ENCODE measurements at places on chromosomes 7 and 10.

DNA sequence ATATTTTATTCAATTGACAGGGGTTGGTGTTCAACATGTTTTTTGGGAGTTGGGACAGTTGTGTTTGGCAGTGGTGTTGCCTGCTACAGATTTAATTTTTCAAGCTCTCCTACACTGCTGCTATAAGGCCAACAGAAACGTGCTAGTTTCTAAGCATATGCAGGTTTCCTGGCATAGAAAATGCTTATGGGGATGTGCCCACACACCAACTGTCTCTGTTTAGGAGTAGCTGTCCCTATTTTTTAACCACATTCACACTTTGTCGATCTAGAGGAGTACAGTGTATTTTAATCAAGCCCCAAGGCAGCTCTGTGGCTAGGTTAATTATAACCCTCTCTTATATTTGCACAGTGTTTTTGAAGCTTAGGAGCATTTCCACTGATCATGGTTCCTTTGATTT lies 28.6 kb downstream of the TMEM178B start:
- DNase-seq, result no peak

DNA sequence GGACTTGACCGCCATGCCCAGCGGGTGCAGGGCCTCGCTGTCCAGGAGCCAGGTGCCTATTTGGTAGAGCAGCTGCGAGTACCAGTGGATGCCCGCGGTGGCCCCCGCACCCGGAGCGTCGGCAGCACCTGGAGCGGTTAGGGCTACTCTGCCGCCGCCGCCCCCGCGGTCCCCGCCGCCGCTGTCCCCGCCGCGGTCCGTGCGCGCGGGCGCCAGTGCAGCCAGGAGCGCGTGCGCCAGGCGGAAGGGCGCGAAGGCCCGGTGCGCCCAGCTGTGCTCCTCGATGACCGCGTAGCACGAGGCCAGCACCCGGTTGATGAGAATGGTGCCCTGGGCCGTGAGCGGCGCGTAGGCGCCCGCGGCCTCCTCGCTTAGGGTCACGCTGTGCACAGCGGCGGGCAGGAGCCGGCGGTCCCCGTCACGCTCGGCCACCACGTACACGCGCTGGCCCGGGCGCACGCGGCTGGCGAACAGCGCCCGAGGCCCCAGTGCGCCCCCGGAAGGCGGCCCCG lies 9.3 kb downstream of the SHH start:
- DNase-seq, result no peak

DNA sequence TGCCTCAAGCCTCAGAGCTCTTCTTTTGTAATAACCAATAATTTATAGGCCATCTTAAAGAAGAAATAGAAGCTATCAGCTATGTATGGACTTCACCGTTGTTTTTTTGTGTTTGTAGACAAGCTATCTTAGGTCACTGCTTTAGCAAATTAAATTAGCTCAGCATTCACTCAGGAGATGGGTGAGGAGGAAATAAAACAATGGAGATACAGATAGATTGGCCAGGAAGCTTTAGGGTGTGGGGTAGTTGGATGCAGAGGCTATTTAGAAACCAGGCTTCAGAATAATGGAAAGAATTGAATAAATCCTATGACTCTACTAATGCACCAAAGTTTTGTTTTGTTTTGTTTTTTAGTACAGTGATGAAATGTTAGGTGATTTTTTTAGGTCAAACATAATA lies 66.1 kb downstream of the MDFIC start:
- no peak for DNase-seq

- DNase-seq, result no peak
Observed at GRCh38 chr10:17365402-17365801, 89.0 kb downstream of the ST8SIA6 start.

GRCh38 chr10:93599778-93600177 lies 1.3 kb downstream of the RBP4 start:
- no peak for DNase-seq

DNA sequence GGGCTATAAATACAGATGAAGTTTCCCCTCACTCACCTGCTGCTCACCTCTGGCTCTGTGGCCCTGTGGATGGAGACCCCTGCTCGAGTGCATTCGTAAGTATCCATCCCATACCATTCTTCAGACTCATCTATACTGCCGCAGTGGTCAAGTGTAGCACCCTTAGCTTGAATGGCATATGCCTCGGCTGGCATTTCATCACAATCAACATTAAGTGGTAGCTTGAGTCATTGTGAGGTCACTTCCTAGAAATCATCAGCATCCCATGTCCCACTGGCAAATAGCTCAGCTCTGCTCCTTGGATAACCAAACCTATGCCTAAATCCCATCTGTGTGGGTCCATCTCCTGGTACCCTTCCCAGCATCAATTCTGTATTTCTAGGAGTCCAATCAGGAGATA lies 38.2 kb downstream of the MDH2 start:
- no peak for DNase-seq

DNA sequence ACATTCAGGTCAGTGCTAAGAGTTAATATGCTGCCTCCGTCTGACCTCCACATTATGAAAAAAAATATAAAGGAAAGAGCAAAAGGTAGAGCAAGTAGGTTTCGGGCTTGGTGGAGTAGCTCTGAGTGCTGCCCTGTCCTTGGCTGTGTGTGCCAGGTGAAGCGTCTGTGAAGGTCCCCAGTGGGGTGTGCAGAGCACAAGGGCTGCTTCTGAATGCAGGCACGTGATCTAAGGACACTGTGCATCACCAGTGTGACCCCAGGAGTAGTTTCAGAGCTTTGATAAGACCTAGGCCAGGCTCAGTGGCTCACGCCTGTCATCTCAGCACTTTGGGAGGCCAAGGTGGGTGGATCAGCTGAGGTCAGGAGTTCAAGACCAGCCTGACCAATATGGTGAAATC lies 36.0 kb downstream of the KLF6 start:
- no peak for DNase-seq

DNA sequence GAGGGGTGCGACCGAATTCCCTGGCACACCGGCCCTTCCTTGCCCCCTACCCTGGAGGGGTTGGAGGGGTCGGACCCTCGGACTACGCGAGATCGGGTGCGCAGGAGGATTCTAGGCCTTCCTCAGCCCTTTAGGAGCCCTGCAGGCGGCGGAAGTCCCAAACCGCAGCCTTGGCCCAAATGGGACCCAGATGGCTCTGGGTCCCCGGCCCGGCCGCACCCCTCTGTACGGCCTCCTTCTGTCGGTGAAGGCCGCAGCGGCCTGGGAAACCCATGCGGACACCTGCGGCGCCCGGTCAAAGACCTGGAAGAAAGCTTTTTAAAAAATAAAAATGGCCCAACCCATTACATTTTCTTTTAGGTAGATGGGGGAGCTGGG lies 2.4 kb upstream of the VAX1 start:
- no peak for DNase-seq

DNA sequence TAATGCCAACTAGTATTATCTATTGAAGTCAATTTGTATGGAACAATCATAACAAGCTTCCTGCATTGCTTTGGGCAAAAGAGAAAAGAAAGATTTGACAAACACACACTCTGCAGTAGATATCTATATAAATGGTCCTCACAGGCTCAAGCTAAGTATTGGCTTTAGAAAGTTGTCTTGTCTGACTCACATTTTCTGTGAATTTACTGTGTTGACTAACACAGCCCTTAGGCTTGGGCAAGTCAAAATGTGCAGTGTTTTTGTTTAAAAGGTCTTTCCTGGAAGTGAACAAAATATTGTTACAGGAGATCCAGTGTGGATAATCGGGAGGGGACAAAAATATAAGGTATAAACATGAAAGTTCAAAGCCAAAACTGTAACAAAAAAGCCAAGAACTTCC lies 194.4 kb downstream of the RELN start:
- no peak for DNase-seq

- no peak for DNase-seq
Observed at GRCh38 chr10:120318862-120319261, 138.2 kb upstream of the PLPP4 start.

GRCh38 chr7:27921081-27921836 lies 181.3 kb downstream of the TAX1BP1 start:
- DNase-seq, result peak; percentile 32

DNA sequence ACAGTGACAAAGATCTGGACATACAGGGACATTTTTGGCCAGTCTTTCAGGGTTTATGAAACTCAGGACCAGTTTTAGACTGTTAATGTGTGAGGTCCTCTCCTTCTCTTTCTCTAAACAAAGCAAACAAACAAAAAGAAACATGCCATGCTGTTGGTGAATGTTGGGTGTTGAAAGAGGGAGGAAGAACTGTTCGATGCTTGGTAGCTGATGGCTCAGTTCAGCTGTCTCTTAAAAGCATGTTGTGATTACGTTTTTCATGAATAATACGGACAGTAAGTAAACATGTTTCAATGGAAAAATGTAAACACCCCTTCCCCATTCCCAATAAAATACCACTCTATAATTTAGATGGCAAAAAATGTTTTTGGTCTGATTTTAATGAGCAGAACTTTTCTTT lies 219.1 kb downstream of the SEC23IP start:
- DNase-seq, result no peak

GRCh38 chr7:50555594-50556140 lies 9.5 kb downstream of the DDC start:
- DNase-seq, result no peak

- DNase-seq, result no peak
Observed at GRCh38 chr10:69860271-69860670, 58.6 kb downstream of the COL13A1 start.

DNA sequence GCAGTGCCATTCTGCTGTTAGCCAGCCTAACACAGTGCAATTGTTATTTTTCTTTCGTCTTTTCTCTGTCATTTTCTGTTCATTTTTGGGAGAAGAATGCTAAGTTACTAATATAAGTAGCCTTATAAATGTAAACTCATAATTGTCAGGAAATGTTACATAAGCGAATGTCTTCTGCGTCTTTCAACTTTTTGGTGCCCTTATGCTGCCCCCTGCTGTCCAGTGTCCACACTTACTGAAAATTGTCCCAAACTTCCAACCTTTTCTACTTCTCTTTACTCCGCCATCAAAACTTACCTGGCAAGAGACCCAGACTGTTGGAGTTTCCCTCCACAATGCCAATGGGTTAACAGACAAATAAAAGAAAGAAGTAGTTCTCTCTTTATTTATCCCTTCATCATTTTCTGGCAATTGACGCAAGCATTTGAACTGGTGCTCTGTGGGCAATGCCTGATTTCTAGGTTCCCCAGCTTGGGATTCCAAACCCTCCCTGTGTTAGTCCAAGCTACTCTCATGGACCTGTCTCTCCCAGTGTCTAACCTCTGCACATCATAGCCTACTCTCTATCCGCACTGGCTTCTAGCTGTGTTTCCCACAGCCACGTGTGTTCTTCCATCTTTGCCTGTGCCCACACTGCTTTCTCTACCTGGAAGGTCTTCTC lies 21.0 kb upstream of the EPC1 start:
- DNase-seq, result no peak

DNA sequence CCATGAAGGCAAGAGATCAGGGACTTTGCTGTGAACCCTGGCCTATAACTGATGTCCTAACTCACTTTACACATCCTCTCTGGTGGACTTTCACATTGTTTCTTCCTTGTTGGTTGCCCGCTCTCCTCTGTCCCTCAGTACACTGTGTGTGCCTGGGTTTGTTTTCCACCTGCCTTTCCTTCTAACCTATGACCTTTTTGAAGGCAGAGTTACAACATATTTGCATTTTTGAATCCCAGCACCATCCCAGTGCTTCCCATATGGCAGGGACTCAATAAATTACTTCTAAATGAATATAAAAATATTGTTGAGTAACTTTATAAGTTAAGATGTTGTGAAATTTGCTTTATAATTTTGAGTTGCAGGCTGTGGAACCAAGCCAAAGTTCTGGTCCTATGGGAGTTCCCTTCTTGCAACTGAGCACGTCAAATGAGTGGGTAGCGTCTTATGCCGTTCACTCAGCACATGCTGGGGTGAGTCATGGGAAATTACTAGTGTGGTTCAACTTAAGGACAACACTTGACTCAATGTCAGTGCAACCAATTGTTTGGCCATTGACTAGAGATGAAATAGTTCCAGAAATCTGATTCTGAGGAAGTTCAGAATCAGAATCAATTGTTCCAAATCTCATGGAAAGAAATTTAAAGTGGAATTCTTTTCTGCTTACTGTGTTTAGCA lies 250.9 kb downstream of the TWIST1 start:
- peak; percentile 92 for DNase-seq

- DNase-seq, result no peak
Observed at GRCh38 chr10:98623176-98623575, 176.4 kb upstream of the HPS1 start.

DNA sequence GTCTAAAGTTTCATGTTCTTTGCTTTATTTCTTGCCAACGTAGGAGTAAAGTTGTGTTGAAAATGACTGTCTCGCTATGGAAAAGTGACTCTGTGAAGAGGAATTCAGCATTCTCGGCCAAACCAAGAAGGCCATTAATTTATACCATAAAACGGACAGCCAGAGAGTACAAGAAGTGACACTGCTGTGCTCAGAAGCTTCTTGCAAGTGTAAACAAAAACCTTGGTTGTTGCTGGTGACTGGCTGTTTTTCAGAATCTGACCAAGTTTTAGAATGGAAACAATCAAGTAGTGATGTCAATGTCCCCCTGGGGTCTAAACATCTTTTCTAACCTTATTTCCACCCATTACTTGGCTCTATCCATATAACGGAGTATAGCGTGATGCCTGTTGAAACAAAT lies 201.9 kb downstream of the INHBA start:
- DNase-seq, result no peak

GRCh38 chr7:36360244-36360643 lies 29.4 kb upstream of the ANLN start:
- no peak for DNase-seq

- DNase-seq, result peak; percentile 84
Observed at GRCh38 chr7:74658178-74659004, 873 bp downstream of the GTF2I start.

DNA sequence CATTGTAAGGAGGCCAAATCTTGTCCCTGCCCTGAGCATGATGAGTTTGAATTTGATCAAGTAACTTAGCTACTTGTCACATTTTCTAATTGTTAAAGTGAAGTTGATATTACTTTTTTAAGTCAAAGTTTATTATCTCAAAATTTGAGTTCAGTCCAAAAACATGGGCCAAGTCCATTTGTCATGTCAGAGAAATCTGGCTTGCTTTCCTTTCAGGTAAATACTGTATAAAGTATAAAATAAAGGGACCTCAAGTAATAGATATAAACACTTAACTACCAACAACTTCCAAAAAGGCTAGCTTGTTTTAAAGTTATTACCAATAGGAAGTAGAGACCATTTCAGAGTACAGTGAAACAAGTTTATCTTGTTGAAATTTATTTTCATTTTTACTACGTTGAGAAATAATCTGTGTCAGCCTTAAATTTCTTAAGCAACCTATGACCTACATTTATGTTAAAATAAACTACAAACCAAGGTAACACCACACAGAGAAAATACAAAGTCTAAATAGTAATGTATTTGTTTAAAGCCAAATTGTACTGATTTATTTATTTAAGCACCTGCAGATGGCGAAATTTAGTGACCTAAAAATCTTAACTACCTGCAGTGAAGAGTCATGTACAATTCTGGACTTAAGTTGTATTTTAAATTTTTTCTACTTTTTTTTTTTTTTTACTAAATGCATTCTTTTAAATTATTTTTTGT lies 36.5 kb downstream of the FHIP2A start:
- no peak for DNase-seq

GRCh38 chr7:83468251-83468739 lies 180.6 kb downstream of the SEMA3E start:
- peak; percentile 81 for DNase-seq

GRCh38 chr7:106463851-106464611 lies 179.2 kb upstream of the NAMPT start:
- no peak for DNase-seq

Data from lower leg skin (tissue), 4 donors.